Activated T-cell treated with anti-CD3 and anti-CD28 coated beads for 48 hours (primary cell): ENCODE measurements at places on chromosomes 6 and 20.
A peak's percentile ranks its signal among the peaks of the same experiment; 100 is the strongest.

GRCh38 chr20:35404614-35405259 is 7.0 kb downstream of the UQCC1 start:
- no peak for DNase-seq

DNA sequence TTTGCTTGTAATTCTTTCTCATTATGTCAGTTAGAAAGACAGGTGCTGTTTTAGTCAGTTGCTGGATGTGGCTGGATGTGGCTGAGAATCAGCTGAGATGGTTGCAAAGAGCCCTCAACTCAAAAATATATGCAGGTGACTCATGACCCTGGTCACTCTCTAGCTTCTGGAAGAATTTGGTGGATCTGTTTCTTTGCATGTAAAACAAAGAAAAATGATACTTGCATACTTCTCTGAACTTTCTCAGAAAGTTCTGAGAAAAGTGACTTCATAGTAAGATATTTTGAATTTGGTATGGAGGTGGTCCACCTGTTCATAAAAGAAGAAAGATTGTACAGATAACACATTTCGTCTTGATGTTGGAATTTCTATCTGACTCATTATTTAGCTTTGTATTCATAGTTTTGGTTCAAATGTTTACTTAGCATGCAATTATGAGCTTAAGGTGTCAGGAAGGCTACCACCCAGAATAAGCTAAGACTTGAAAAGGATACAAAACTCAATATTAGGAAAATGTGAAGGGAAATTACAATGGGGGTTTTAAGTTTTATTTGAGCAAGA is 163.2 kb upstream of the OLIG3 start:
- DNase-seq: peak; percentile 35

GRCh38 chr6:4289770-4290320 is 154.5 kb upstream of the ECI2 start:
- no peak for DNase-seq

DNA sequence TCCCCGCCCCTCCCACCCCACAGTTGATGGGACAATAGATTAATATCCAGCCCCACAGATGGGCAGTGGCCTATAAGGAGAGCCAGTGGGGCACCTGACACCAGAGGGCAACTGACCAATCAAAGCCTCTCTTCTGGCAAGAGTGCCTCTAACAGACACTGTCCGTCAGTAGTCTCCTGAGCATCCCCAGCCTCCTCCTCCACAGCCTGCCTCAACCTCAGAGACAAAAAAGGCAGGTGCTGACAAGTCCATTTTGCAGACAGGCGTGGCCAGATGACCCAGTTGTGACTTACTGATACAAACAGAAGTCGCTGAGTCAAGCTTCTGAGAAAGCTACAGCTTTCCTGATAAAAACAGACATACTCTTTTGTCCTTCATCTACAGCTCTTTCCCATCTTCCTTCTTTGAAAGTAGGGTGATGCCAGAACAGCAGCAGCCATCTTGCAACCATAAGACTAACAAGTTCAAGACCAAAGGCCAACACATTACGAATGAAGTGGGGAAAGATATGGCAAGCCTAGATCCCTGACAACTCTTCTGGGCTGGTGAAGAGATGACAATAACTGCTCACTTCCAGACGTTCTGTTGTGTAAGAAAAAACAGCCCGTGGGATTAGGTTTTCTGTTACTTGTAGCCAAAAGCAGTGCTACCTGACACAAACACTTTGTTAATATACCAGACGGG is 12.3 kb downstream of the PPIL1 start:
- DNase-seq: no peak

GRCh38 chr6:4820704-4821276 is 44.6 kb downstream of the CDYL start:
- no peak for DNase-seq

- no peak for DNase-seq
Observed at GRCh38 chr20:258269-258858, 840 bp downstream of the DEFB132 start.

DNA sequence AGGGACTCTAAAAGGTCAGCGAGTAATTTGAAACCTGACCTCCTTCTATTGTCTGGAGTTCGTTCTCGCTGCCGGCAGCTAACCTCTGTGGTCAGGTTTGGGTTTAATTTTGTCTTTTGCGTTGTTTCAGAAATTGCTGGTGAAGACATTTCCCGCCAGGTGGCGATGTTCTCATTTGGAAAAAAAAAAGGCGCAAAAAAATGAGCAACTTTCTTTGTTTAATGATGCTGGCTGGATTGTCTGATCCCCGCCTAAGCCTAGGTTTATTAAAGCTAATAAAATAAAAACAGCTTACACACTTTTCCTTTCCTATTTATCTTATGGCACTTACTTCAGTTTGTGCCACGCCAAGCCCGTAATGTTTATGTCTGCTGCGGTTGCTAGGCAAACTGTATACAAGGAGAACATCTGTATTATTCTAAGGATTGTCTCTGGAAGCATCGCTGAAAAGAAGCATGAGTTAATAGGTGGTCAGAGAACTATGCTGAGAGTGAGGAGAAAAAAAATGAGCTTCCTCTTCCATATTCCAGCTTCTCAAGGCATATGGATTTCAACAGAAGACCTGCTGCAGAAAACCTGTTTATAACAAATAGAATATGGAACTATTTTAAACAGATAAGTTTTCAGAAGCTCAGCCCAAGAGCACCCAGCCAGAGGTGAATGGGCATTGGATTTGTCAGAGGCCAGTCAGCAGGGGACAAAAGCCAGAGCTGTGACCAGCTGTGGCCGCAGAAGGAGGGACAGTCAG is 205.7 kb downstream of the DOK5 start:
- no peak for DNase-seq

DNA sequence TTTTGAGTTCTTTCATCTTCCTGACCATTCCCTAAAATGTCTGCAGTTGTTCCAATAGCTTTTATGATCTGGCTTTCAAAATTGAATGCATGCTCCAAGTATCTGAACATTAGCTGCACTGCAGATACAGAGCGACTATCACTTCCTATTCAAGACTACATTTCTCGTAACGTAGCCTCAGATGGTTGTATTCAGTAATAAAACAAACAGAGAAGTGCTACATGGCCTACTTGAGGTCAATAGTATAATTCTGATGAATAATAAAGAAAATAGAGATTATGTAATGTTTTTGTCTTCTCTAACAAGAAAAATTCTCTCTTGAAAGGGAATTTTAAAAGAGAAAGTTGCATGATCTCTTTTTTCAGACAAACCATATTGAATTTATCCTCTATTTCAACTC is 333.9 kb upstream of the IRAK1BP1 start:
- no peak for DNase-seq

DNA sequence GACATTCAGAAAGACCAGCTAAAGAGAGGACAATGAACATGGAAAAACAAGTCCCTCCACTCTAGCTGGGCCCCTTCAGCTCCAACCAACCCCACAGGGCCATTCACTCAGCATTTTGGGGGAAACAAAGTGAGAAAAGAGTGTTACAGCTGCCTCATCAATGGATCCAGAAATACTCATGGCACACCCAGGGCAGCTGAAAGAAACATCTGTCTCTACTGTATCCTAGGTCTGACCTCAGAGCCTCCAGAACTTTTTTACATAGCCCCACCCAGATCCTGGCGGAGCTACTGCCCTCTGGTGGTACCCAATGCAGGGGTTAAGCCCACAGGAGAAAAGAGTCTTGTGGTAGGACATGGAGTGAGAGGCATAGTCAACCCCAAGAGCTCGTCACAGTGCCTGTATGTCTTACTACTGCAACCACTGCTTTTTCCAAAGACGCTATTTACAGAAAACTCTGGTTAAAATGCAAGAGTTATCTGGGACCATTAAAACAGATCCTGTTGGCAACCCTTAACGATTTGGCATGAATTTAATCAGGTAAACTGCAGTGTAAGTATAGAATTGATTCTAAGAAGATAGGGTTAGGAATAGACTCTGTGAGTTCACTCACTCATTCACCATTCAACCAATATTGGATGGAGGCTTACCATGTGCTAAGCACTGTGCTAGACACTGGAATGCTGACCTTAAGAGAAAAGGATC is 37.4 kb upstream of the FAM83C start:
- peak; percentile 64 for DNase-seq

DNA sequence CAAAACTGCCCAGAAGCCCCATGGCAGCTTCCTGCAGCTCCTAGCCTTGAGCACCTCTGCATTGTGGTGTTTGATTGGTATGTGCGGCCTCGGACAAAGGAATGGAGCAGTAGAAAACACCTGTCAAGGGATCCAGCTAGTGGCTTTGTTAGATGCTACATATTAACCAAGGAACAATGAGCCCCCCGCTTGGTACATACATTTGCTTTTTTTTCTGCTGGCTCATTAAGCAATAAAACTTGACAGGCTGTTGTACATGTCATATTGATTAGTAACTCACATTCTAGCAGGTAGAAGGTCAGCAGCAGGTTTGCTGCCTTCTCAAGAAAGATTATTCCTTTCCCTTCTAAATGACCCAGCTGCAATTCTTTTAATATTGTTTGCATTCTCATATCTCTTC is 937 bp downstream of the SPACA1 start:
- no peak for DNase-seq

DNA sequence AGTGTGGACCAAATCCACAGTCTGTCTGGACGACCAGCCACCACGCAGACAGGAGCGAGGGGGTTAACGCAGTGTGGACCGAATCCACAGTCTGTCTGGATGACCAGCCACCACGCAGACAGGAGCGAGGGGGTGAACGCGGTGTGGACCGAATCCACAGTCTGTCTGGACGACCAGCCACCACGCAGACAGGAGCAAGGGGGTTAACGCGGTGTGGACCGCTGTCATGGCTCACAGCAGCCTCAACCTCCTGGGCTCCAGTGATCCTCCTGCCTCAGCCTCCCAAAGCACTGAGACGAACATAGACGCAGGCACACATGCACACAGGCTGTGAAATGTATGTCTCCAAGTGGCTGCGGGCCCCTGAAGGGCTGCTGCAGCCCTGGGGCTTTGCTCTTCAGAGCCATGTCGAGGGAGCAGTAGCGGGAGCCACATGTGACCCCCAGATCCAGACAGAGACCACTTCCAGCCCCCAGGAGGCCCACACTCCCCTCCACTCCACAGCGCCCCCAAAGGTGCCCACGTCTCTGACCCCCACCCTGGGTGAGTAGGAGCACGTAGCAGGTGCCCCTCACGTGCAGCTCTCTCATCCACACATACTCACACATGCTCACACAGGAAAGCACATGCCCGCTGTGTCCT is 98.1 kb downstream of the YTHDF1 start:
- DNase-seq: no peak

DNA sequence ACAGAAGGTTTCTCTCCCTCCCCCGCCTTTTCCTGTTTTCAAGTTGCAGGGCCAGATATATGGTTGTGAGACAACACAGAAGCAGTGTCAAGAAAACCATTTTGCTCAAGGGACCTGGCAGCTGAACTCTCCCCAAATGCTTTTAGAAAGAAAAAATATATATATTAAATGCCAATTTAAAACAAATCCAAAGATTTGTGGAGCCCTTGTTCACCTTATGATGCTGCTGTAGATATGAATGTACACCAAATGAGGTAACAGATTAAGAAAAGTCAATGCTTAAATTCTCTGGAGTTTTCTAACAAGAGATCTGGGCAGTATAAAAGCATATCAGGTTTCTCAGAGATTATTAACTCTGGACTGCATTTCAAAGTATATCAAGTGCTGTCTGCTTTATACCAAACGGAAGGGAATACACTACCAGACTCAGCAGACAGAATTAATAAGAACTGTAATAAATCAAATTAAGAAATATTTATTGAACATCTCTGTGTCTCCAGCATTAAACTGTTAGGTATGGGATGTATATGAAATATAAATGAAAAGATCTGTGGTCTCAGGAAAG is 357.5 kb downstream of the HDGFL1 start:
- no peak for DNase-seq

- DNase-seq: peak; percentile 84
Observed at GRCh38 chr20:3045816-3046676, at the start of gene MRPS26. Gene MRPS26 (plus strand): TSS chr20:3046052. CDS start chr20:3046069, 17 bp downstream.

GRCh38 chr6:5556011-5556410 is 294.7 kb downstream of the FARS2 start:
- no peak for DNase-seq

DNA sequence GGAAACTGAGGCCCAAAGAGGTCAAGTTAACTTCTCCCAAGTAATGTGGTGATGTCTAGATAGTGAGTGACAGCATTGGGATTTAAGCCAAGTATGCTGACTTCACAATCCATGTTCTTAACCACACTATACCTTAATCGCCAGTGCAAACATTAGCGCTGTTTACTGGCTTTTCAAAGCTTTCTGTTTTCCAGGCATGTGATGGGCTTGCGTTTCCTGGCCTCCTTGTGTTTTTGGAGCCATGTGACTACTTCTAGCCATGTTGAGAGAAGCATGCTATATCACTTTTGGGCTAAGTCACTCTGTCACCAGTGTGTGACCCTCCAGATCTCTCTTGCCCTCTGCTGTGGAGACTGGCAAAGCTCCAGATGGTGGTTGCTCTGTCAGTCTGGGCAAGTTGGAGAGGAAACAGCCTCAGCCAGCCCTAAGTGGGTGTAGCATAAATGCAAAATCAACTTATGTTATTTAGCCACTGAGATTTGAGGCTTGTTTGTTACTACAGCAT is 76.9 kb downstream of the ANKRD6 start:
- DNase-seq: no peak

GRCh38 chr6:33557376-33557775 is 22.7 kb downstream of the BAK1 start:
- DNase-seq: no peak

DNA sequence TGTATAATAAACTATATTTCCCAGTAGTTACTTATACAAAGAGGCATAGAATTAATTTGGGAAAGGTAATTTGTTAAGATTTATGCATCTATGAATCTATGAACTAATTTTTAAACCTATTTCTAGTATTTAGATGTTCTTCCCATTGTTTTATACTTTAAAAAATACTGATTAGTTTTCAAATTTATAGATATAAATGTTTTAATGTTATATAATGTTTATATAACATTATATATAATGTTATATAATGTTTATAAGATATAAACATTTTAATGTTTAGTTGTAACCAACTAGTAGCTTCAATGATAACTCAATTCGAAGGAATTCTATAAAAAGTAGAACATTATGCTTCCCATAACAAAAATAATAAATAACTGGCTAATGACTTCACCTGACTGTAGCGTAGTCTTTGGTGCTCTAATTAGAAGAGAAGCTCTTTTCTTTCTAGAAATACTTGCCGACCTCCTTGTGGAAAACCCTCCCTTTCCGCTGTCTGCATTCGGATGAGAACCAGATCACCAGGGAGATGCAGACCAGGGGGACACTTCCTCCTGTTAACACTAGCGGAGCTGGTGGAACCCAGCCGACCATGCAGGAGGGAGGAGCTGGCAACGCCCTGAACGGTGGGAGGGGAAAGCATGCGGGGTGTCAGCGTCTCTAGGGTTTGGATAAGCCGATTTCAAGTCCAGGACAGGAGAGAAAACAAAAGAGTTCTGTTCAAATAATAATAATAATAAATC is 158.4 kb downstream of the OR2B2 start:
- DNase-seq: peak; percentile 75
